Keratinocyte (primary cell): ENCODE measurements at places on chromosomes 6 and 20. TPM values are rescaled to one million over a fixed set of nuclear protein-coding genes. Genes with fewer than 3 reads are reported as not detected.

IL17F gene
- polyA plus RNA-seq = not detected in 3 replicates

RWDD2A gene
- polyA plus RNA-seq = 1.2 to 1.5 TPM (median 1.3 TPM) in 3 replicates

GMPR gene
- 0.32 to 0.88 TPM (median 0.50 TPM) in 3 replicates for polyA plus RNA-seq

TCEA2 gene
- 8.4 to 13.1 TPM (median 9.1 TPM) in 3 replicates for polyA plus RNA-seq

HRH3 gene
- polyA plus RNA-seq = not detected in 3 replicates

ETV7 gene
- 0.22 to 0.27 TPM (median 0.25 TPM) in 3 replicates for polyA plus RNA-seq

ENPP1 gene
- polyA plus RNA-seq = 0.22 to 0.34 TPM (median 0.22 TPM) in 3 replicates

KHDC1L gene
- polyA plus RNA-seq = 0.10 TPM in 1 of 3 replicates, not detected in the others

CYP24A1 gene
- 7.3 to 18.2 TPM (median 7.7 TPM) in 3 replicates for polyA plus RNA-seq

FKBP5 gene
- 48.0 to 88.3 TPM (median 59.0 TPM) in 3 replicates for polyA plus RNA-seq

OPN5 gene
- 0.04 TPM in 1 of 3 replicates, not detected in the others for polyA plus RNA-seq

AKAP12 gene
- 0.27 to 2.9 TPM (median 0.56 TPM) in 3 replicates for polyA plus RNA-seq

CBLN4 gene
- not detected in 3 replicates for polyA plus RNA-seq

DEF6 gene
- polyA plus RNA-seq = 12.4 to 17.4 TPM (median 17.3 TPM) in 3 replicates

IRAK1BP1 gene
- polyA plus RNA-seq = 1.8 to 3.8 TPM (median 3.4 TPM) in 3 replicates

GMEB2 gene
- 5.1 to 8.4 TPM (median 6.2 TPM) in 3 replicates for polyA plus RNA-seq

HDGFL1 gene
- not detected in 3 replicates for polyA plus RNA-seq

TFAP2D gene
- polyA plus RNA-seq = not detected in 3 replicates
